ENCODE measurements at places on chromosomes 5 and 9. TPM values are rescaled to one million over a fixed set of nuclear protein-coding genes. Genes with fewer than 3 reads are reported as not detected.

The ROR2 gene
- 0.12 TPM for total RNA-seq

The ADGRD2 gene
- not detected for total RNA-seq

The ANKRD18A gene
- total RNA-seq = 16.5 TPM

The PCDHA6 gene
- total RNA-seq = not detected

The PCDHB6 gene
- total RNA-seq = not detected

The PCDHA9 gene
- total RNA-seq = not detected

- no peaks in the 10 kb centered on the region for H3K27me3 ChIP-seq
- H3K27ac ChIP-seq = no peak overlapping the region
- H3K4me3 ChIP-seq = no peak overlapping the region
- no peak for DNase-seq
- H3K36me3 ChIP-seq = no peaks in the 10 kb centered on the region
Observed at GRCh38 chr5:160270704-160271103, 41.4 kb downstream of the FABP6 start.

DNA sequence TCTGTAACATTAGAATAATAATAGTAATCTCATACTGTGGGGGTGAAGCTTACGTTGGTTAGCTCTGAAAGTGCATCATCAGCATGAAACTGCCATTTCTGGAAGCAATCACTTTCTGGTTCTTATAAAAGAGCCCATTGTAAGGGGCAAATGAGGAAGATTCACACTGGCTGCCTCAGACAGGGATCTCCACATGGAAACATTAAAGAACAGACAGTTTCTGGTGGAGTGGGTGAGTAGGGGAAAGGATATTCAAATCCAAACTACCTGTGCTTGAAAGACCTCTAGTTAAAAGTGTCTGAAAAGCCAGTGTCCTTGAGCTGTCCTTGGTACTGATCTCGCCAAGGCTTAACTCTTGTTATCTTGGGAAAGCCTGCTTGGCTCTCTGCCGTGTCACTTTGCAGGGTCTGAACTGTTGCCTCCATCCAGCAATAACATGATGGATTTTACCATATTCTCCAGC, 19.1 kb upstream of the SLC31A2 start:
- H3K4me1 ChIP-seq = no peaks in the 10 kb centered on the region
- H3K36me3 ChIP-seq = no peaks in the 10 kb centered on the region
- DNase-seq = no peak
- no peak overlapping the region for H3K4me3 ChIP-seq
- H3K27ac ChIP-seq = no peak overlapping the region

DNA sequence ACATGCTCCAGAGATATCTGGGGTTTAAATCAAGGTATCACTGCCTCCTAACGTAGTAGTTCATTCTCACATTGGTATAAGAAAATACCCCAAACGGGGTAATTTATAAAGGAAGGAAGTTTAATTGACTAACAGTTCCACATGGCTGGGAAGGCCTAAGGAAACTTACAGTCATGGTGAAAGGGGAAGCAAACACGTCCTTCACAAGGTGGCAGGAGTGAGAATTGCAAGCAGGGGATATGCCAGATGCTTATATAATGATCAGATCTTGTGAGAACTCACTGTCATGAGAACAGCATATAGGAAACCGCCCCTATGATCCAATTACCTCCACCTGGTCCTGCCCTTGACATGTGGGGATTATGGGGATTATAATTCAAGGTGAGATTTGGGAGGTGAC, 1280.2 kb upstream of the C9orf72 start:
- no peaks in the 10 kb centered on the region for H3K36me3 ChIP-seq
- H3K27me3 ChIP-seq = no peaks in the 10 kb centered on the region
- H3K4me3 ChIP-seq = no peak overlapping the region
- H3K27ac ChIP-seq = no peak overlapping the region

DNA sequence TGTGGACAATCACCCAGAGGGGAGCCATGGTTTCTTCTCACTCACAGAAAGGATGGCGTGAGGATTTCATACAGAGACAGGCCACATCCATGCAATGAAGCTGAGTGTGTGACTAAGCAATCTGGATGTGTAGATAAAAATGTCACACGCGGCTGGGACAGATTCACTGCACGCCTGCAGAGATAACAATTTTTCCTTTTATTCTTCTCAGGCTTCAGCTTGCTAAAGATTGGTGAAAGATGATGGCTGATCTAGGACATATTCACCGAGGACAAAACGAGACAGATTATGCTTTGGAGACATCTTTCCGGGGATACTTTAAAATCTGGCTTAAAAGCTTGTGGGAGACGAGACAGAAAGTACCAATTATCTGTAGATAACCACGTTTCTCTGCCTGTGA, 313.9 kb upstream of the TRPC7 start:
- no peak overlapping the region for H3K4me3 ChIP-seq
- no peaks in the 10 kb centered on the region for H3K27me3 ChIP-seq
- no peaks in the 10 kb centered on the region for H3K4me1 ChIP-seq
- no peaks in the 10 kb centered on the region for H3K36me3 ChIP-seq
- H3K27ac ChIP-seq = no peak overlapping the region
- DNase-seq = no peak

DNA sequence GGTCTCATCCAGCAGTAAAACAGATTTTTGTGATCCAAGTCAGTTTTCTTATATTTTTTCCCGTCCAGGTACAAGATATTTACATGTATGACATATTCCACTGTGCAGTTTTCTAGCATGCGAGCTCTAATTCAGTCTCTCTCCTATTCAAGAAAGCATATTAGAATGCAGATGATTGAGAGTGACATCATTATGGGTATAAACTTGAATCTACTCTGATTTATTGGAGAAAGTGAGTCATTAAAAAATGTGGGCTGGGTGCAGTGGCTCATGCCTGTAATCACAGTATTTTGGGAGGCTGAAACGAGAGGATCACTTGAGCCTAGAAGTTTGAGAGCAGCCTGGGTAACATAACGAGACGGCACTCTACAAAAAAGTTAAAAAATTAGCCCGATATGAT, 6.2 kb downstream of the FER start:
- H3K4me1 ChIP-seq = no peaks in the 10 kb centered on the region
- DNase-seq = no peak
- H3K27me3 ChIP-seq = no peaks in the 10 kb centered on the region
- no peak overlapping the region for H3K27ac ChIP-seq
- no peaks in the 10 kb centered on the region for H3K36me3 ChIP-seq
- H3K4me3 ChIP-seq = no peak overlapping the region

DNA sequence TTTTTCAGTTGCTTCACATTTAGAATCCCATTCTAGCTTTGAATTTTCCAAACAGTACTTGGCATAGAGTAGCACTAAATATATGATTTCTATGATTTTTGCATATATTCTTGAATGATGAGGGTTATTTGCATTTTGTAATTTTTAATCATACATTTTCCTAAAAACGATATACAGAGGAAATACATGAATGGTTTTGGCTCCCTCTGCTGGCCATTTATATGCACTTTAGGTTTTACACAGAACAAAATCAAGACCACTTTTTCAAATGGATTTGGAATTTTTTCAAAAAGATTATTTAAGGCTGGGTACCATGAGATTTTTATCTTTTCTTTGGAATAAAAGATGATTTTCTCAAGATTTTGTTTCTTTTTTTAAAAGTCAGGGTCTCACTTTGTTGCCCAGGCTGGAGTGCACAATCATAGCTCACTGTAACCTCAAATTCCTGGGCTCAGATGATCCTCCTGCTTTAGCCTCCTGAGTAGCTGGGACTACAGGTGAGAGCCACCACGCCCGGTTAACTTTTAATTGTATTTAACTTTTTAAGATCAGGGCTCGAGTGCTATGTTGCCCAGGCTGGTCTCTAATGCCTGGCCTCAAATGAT, 16.7 kb upstream of the COMMD10 start:
- H3K27me3 ChIP-seq = peaks cover 3% of the 10 kb centered on the region
- H3K4me3 ChIP-seq = no peak overlapping the region
- no peaks in the 10 kb centered on the region for H3K36me3 ChIP-seq
- H3K4me1 ChIP-seq = no peaks in the 10 kb centered on the region
- no peak overlapping the region for H3K27ac ChIP-seq

- DNase-seq = no peak
- H3K27me3 ChIP-seq = no peaks in the 10 kb centered on the region
- H3K27ac ChIP-seq = no peak overlapping the region
- H3K4me3 ChIP-seq = no peak overlapping the region
- H3K36me3 ChIP-seq = no peaks in the 10 kb centered on the region
- no peaks in the 10 kb centered on the region for H3K4me1 ChIP-seq
Observed at GRCh38 chr9:91273853-91274552, 87.7 kb downstream of the AUH start.

DNA sequence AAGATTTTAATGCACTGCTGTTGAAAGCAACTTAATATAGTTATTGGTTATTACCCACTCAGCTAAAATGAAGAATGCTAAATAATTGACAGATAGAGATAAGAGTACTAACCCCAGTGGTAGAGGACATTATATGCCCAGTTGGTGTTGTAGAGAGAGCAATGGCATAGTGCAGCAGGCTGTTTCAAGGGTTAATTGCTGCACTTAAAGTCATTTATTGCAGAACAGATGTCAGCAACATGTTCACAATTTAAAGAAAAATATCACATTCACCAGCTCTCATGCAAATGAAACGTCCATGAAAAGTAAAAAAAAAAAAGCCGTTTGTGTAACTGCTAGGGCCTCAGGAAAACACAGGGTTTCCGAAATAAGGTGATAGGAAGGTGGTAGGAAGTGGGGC, 254.6 kb downstream of the MTRR start:
- no peaks in the 10 kb centered on the region for H3K36me3 ChIP-seq
- H3K27me3 ChIP-seq = no peaks in the 10 kb centered on the region
- no peak overlapping the region for H3K27ac ChIP-seq
- no peak for DNase-seq

GRCh38 chr5:82019342-82020138, 47.7 kb downstream of the ATG10 start:
- no peak overlapping the region for H3K4me3 ChIP-seq
- no peaks in the 10 kb centered on the region for H3K36me3 ChIP-seq
- H3K4me1 ChIP-seq = no peaks in the 10 kb centered on the region
- DNase-seq = no peak
- no peak overlapping the region for H3K27ac ChIP-seq
